ENCODE measurements at places on chromosomes 12 and 14. TPM values are rescaled to one million over a fixed set of nuclear protein-coding genes. Genes with fewer than 3 reads are reported as not detected.

The STYK1 gene
- not detected for total RNA-seq

The FAM181A gene
- total RNA-seq = not detected

The SMCO2 gene
- not detected for total RNA-seq

The RAD9B gene
- 1.2 TPM for total RNA-seq

The PPP4R3A gene
- total RNA-seq = 141 TPM

The NTS gene
- total RNA-seq = not detected

The STAB2 gene
- total RNA-seq = not detected

The SLC6A13 gene
- total RNA-seq = 0.38 TPM

The RNF212B gene
- not detected for total RNA-seq

The POTEG gene
- not detected for total RNA-seq

The SRSF5 gene
- 394 TPM for total RNA-seq

The LRP6 gene
- 1.4 TPM for total RNA-seq

The CLEC9A gene
- total RNA-seq = not detected

The KRT82 gene
- total RNA-seq = not detected

The DTX1 gene
- total RNA-seq = 75.3 TPM

The POLE2 gene
- total RNA-seq = 5.3 TPM

The RPL10L gene
- not detected for total RNA-seq

The FAIM2 gene
- total RNA-seq = not detected

The TAS2R31 gene
- 5.3 TPM for total RNA-seq

The FITM1 gene
- 2.4 TPM for total RNA-seq

The PRPH gene
- total RNA-seq = not detected

The KERA gene
- total RNA-seq = not detected

The TAS2R42 gene
- not detected for total RNA-seq

The ACOT6 gene
- not detected for total RNA-seq

The AQP2 gene
- not detected for total RNA-seq

The NR1H4 gene
- not detected for total RNA-seq

The CCDC196 gene
- not detected for total RNA-seq

The ZC2HC1C gene
- total RNA-seq = not detected

The LIN7A gene
- total RNA-seq = not detected

The AP5M1 gene
- 54.6 TPM for total RNA-seq

The INHBE gene
- total RNA-seq = 0.29 TPM

The KRT80 gene
- not detected for total RNA-seq

The FOXN4 gene
- total RNA-seq = not detected

The COL2A1 gene
- not detected for total RNA-seq

The KRT3 gene
- total RNA-seq = not detected

The RAB2B gene
- total RNA-seq = 25.0 TPM

The TAMALIN gene
- 47.6 TPM for total RNA-seq

The CIROP gene
- not detected for total RNA-seq

The OVCH1 gene
- total RNA-seq = not detected

The CCDC175 gene
- total RNA-seq = not detected

The POTEM gene
- not detected for total RNA-seq

The DPY19L2 gene
- total RNA-seq = 0.73 TPM

The SOAT2 gene
- total RNA-seq = not detected

The ATP23 gene
- 3.9 TPM for total RNA-seq

The UBR7 gene
- total RNA-seq = 19.3 TPM
